Activated T-cell treated with anti-CD3 and anti-CD28 coated beads for 24 hours (primary cell): ENCODE measurements at places on chromosomes 7 and 10.

DNA sequence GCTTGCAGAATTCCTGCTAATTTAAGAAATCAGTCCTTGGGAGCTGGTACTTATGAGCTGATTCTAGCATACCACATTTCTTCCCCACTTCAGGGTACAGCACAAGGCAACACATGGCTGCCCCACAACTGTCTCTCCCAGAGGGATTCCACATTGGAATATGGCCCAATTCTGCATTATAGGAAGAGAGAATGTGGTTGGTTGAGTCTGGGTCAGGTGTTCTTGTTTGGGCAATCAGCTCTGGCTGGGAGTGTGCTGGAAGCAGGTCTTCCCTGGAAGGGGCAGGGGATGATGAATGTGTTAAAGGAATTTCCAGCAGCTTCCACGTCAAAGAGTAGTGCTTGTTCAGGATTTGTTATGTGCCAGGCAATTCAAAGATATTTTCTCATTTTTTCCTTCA lies 95.7 kb downstream of the BUB3 start:
- DNase-seq = no peak

- no peak for DNase-seq
Observed at GRCh38 chr10:72295330-72295910, 21.7 kb downstream of the DDIT4 start.

GRCh38 chr7:69878015-69878414 lies 279.7 kb downstream of the AUTS2 start:
- DNase-seq = no peak

DNA sequence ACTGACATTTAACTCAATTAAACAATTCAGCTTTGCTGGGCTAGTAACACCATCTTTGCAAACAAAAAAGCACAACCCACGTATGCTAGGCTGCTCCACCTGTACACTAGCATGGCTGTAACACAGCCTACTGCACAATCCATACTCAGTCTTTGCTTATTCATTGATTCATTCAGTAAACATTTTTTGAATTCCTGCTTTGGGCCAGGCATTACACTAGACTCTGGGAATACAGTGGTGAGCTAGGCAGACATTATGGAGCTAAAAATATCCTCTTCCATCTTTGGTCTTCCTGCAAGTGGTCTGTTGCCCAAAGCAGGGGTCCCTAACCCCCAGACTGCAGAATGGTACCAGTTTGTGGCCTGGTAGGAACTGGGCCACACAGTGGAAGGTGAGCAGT lies 9.9 kb downstream of the CNNM1 start:
- DNase-seq = no peak

DNA sequence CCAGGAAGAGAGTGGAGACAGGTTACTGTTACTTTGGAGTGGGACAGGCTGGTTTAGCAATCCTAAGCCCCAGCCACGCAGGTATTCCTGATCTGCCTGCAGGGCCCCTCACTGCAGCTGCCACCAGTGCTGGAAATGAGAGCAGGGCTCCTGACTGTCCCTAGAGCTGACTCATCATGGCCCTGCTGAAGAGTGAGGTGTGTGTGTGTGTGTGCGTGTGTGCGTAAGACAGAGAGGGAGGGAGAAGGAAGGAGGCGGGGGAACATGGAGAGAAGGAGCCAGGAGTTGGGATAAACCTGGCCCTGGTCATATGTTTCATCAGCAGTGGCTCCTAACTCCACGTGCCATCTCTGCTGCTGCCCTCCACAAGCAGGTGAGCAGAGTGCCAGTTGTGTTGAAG lies 3.6 kb downstream of the FOXI2 start:
- DNase-seq = no peak

DNA sequence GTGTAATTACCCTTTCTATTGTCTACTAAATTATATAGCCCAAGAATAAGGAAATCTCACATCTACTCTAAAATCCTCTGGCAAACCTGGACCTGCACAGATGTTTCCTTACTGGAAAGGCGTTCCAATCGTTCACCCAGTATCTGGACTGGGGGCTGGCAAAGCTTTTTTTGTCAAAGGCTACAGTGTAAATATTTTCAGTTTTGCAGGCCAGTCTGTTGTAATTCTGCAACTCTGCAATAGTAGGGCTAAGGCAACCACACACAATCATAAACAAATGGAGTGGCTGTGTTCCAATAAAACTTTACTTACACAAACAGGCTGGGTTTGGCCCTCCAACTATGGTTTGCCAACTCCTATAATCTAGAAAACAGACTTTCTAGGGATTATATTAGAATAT lies 56.2 kb downstream of the GLI3 start:
- DNase-seq = no peak

DNA sequence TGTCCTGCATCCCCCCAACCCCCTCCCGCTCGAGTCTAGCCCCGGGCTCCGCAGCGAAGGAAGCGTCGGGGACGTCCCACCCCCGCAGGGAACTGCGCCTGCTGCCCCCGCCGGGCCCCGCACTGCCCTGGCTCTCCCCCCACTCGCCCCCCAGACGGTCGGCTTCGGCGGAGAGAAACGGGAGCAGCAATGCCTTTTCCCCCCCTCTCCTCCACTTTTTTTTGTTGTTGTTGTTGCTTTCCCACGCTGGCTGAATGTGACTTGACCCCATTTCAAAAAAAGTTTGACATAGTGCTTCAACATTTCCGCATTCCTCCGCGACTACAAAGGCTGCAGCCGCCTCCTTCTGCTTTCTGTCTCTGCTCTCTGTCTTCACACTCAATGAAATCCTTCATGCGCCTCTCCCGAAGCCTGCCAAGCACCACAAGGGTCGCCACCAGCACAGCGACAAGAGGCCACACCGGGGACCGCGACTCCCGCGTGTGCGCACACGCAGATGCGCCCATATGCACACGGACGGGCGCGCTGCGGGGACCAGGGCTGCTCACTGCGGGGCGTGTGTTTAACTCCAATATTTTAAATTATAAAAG lies 1.0 kb downstream of the CDK6 start:
- peak; percentile 32 for DNase-seq

DNA sequence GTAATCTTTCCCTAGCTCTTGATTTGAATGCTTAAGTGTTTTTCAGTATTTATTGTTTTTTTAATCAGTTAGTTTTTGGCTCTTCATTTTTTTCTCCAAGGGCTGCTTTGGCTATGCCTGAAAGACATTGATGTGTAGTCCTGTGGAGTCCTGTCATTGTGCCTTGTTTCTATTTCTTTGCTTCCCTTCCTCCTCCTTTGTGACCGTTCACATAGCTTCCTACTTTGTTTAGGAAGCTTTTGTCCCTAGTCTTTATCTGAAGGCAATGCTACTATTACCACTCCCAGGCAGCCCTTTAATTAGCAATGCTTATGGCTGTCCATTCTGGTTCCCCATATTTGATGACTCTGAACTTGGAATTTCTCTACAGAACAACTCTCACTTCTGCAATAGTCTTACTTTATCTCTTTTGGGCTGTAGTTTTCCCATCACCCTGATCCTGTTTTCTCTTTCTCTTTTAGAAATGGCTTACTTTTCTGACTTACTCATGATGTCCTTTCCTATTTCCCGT lies 39.9 kb downstream of the ADCYAP1R1 start:
- no peak for DNase-seq

DNA sequence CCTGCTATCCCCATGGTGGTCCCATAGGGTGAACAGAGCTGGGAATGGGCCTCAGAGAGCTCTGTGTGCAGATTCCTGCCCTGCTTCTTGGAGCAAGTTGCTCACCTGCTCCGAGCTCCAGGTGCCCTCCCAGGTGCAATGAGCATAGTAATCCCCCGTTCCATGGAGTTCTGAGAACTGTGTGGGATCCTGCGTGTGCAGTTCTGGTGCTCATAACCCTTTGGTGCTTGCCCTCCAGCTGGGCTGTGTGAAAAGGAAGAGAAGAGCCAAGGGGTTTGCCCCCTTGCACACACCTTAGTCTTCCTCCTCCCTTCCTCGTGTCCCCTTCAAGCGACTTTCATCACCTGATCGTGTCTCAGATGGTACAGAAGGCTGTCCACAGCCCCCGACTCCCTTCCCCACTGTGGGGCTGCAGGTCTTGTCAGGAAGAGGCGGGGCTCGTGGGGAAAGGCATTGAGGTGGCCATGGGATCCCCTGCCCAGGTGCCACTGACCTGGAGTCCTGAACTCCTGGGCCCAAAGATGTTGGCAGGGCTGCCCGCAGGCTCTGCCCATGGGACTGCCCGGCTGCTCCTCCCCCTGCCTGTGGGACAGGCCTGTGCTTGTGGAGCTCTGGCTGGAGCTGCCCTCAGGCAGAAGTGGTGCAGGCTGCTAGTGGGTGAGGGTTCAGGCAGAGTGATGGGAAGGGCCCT lies 21.9 kb upstream of the ZNF488 start:
- no peak for DNase-seq

DNA sequence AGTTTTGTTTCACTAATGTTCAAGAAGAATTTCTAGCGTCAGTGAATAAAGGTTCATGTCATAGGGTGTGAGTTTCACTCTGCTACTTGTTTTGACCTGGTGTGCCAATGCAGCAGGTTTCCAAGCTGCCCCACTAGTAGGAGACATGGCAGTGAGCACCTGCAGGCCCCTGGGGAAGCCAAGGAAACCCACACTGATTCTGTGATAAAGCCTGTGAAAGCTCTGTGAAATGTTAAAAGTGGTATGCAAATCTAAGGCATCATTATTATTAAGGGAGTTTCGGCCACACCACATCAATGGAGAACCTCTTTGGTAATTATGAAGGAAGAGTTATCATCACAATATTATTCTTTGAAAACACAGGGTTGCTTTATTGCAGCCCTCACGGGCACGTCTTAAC lies 46.4 kb downstream of the ABCB5 start:
- no peak for DNase-seq

DNA sequence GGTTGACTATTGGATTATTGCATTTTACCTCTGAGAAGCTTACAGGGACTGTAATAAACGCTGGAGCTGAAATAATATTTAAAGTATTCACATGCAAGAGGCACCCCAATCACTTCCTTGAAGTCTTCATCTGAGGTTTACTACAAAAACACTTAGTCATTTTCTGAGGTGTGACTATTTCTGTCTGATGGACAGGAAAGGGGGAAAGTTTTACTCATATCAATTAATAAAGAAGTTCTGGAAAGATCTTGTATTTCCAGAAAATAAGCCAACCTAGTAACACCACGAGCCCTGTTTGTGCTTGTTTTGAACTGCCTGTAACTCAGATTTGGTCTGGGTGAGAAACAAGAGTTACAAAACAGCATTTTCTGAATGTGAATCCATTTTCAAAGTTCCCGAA lies 63.9 kb upstream of the PRKCQ start:
- DNase-seq = no peak

- DNase-seq = no peak
Observed at GRCh38 chr10:33571616-33572015, 237.1 kb upstream of the NRP1 start.

GRCh38 chr7:128014811-128015210 lies 16.4 kb downstream of the LRRC4 start:
- no peak for DNase-seq

DNA sequence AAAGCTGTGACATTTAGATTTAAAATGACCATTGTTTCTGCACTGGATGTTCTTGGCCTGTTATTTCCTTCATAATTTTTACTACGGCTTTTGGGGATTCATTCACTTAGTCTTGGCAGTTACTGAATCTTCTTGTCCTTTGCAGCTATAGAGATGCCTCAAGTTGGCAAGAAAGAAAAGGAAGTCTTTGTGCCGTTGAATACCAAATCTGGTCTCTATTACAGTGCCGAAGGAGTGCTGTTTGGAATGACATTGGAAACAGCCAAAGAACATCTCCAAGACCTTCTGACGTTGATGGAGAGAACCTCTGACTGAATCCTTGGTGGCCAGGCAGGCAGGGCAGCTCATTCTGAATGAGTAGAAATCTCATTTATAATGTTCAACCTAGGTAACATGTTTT lies 54.3 kb upstream of the NRP1 start:
- no peak for DNase-seq

DNA sequence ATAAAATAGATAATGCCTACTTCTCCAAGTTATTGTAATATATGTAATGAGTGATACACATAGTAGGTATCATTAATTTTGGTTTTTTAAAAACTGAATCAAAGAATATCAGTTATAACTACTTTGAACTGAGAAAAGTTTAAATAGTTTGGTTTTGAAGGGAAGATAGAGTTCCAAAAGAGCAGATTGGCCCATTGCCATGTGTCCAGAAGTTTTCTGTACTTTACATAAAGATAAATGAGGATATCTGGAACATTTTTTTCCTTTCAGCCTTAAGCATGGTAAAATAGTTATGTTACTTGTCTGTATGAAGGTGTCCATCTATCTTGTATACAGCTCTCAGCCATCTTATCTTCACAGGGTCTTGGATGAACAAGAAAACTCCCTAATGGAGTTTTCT lies 97.9 kb upstream of the MXI1 start:
- DNase-seq = no peak

GRCh38 chr10:64091897-64092296 lies 570.7 kb downstream of the REEP3 start:
- DNase-seq = no peak

DNA sequence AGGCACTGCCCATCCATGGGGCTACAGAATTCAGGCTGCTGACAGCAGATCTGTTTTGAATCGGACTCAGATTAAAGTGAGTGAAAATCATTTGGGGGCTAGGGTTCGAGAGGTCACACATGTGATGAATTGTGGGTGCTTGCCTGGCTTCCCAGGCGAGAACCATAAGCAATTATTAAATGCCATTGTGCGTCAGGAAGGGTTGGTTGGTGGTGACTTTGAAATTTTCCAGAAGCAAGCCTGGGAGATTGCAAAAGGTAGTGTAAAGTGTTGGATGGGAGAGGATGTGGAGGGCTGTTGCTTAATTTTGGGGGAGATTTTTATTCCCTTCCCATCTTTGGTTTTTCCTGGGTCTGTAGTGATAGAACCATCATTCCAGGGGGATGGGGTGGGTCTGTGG lies 34.6 kb downstream of the LRMDA start:
- DNase-seq = no peak

DNA sequence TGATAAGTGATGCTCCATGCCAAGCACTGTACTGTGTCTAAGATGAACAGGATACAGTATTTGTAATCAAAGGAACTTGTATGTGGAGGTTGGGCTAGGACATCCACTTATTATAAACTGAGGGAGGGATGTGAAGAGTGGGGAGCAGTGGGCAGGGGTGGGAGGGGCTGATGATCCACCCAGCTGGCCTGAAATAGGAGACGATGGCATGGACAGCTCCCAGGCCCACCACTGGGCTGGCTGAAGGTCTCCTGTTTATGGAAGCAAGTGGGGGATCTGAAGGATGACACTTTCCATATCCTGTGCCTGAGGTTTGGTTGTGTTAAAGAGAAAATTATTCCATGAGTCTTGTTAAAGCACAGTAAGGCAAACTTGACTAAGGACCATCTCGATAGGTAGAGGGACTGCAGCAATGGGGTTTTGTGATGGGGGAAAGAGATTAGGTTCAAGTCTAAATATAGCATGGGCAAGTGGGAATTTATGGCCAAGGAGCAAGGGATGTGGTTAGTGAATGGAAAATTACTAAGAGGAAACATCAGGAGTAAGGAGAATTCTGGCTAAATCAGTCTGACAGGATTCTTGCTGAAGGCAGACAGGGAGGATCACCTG lies 124.6 kb downstream of the CCNY start:
- DNase-seq = no peak

- DNase-seq = no peak
Observed at GRCh38 chr7:110448918-110449317, 642.0 kb upstream of the LRRN3 start.

GRCh38 chr10:133150656-133151055 lies 9.4 kb upstream of the KNDC1 start:
- no peak for DNase-seq

GRCh38 chr7:97204821-97205220 lies 87.3 kb downstream of the SDHAF3 start:
- DNase-seq = no peak
